ENCODE measurements at places on chromosomes 16 and 17.

- peak; percentile 7 for DNase-seq
Measured at GRCh38 chr16:48347191-48347865, 37.9 kb downstream of the SIAH1 start.

DNA sequence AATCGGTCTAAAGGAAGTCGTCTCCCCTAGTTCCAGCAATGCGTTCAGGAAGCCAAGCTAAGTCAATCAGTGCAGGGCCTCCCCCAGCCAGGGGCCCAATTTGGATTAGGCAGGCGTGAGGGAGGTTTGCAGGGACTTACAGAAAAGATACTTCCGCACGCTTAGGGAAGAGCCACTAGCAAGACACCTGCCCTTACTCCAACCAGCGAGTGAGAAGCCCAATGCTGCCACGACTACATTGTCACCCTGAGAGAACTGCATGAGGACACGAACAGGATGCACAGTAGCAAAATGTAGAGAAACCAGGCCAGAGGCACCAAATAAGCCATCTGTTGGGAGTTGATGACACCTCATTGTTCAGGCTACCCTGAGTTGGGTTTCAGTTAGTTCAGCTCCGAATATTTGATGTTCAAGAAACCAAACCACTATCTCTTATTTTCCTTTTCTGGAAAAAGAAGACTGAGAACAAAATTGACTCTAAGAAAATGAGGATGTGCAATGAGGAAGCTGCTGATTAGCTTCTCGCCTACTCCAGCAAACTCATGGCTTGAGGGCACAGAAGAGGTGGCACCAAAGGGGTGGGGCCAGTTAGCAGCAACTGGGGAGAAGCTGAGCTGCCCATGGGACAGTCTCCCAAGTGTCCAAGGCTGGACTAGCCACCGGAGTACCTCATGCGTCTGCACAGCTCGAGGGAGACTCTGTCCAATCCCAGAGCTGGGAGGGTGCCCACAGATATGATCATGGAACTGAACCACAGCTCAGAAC lies 29.3 kb downstream of the TK2 start:
- DNase-seq: no peak

GRCh38 chr17:688100-688989 lies 26.3 kb downstream of the VPS53 start:
- DNase-seq: no peak

DNA sequence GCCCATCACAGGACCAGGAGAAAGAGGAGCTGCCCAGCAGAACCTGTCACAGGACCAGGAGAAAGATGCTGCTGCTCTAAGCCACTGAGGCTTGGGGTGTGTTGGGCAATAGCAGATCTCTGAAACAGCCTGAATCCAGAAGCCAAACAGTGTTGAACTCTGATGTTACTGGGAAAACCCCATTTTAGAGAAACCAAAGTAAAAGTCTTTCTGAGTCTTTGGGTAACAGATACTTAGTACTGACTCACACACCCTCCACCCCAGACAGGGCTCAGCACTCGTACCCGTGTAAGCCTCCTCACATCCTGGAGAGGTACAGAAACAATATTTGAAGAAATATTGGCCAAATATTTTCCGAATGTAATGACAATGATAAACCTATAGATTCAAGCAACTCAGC lies 82.8 kb upstream of the GNG13 start:
- DNase-seq: no peak

GRCh38 chr16:2472885-2473445 lies 1.9 kb downstream of the NTN3 start:
- no peak for DNase-seq

- no peak for DNase-seq
Measured at GRCh38 chr16:19307587-19308241, 22.2 kb downstream of the CLEC19A start.

DNA sequence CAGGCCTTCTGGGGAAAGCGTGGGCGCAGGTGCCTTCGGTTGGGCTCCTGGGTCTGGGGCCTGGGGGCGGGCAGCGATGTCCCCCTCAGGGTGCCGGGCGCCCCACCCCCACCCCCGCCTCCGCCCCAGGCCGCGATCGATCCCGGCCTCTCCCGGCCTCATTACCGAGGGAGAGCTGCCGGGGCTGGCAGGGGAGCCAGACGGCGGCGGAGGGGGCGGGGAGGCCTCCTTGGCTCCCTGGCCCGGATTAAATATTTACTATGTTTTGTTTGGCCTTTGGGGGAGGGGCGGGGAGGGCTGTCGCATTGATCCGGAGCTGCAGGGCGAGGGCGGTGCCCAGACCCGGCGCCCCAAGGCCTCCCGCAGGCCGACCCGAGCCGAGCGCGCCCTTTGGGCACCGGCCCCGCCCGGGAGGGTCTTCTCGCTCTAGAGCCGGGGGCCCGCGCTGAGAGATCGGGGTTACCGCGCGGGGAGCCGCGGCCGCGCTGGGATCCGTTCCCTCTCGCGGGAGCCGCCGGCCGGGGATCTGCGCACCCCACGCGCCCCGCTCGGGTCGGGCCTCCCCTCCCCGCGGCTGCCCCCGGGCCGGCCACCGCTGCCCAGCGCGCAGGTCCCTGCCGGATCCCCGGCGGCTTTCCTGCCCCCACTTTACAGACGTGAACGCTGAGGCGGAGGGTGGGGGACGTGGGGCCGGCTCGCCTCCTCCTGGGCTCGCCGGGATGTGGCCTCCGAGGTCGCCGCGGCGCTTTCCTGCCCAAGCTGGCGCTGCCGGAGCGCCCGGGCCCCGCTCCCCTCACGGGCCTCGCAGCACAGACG lies 27.0 kb downstream of the RTN4RL1 start:
- DNase-seq: no peak

DNA sequence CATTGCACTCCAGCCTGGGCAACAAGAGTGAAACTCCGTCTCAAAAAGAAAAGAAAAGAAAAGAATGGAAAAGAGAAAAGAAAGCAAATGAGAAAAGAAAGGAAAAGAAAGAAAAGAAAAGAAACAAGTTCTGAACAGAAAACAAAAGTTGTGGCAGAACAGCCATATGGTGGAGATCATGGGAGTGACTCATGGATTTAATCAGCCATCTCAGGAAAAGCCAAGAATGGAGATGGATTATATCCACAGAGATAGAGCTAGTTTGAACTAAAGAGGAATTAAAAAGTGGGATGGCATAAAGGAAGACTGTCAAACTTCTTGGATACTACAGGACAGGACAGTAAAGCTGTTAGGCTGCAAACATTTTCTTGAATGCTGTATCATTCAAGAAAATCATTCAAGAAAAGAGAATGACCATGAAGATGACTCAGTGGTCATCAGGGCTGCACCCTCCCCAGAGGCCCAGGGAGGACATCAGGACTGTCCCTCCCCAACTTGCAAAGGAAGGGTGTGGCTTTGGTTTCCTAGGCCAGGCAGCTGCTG lies 120.6 kb downstream of the USP22 start:
- no peak for DNase-seq

DNA sequence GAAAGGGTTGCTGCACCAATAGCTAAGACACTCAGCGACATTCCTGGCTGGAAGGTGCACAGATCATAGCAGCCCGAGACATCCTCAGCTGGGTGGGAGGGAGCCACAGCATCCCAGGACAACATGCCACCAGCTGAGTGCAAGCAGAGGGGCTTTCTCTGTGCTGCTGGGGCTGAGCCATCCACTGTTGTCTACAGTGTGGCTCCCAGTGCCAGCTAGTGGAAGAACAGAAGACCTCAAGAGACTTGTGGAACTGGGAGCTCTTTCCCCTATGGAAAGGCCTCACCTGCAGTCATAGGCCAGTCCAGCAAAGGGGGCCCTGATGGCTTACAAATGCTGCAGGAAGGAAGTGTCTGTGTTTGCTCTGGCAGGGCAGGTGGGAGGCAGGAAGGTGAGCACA lies 131.0 kb downstream of the C16orf78 start:
- no peak for DNase-seq

GRCh38 chr17:42404326-42405055 lies 16.2 kb upstream of the STAT3 start:
- no peak for DNase-seq

- DNase-seq: no peak
Measured at GRCh38 chr16:68475071-68475470, 26.8 kb upstream of the SMPD3 start.

DNA sequence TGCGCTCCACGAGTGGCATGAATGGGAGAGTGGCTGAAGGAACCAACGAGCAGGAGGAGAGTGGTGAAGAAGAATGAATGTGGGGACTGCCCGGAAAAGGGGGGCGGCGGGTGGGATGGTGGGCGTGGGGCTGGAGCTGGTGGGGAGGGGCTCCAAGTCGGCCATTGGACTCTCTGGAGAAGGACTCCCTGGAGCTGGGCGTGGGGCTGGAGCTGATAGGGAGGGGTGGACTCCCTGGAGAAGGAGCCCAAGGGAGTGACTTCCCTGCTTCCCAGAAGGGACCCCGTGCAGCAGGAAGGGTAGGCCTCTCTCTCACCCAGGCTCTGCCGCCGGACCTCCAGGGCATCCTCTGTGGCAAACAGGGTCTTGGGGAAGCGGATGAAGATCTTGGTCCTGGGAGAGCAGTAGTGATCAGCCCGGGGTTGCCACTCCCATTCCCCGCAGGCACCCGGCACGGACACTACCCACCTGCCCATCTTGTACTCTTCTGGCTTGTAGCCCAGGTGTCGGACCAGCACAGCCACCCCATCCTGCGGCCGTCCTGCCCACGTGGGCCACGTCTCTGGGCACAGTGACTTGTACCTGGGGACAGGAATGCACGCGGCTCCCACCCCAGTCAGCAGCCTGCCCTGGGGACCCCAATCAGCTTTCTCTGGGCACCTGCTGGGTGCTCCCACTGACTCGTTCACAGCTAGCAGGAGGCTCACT lies 14.9 kb upstream of the CRK start:
- no peak for DNase-seq

- no peak for DNase-seq
Measured at GRCh38 chr16:85422196-85422631, 190.9 kb upstream of the GSE1 start.

- no peak for DNase-seq
Measured at GRCh38 chr17:40498281-40499084, 2.9 kb downstream of the TNS4 start.

GRCh38 chr16:57382535-57383275 lies 10.4 kb downstream of the CX3CL1 start:
- DNase-seq: no peak

DNA sequence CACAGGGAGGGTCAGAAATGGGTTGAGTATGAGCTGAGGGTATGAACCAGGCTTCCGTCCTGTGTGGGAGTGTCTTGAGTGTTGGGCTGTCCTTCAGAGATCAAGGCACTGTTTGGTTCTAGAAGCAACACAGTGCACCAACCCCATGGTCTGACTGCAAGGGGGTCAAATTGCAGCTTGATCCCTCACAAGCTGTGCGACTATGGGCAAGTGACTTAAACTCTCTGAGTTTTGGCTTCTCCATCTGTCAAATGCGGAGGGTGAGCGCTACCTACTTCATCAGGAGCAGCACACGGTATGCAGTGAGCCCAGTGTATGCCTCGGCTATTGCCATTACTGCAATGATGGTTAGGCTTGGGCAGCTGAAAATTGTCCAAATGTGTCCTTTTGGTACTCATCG lies 21.0 kb downstream of the SEC14L5 start:
- no peak for DNase-seq

DNA sequence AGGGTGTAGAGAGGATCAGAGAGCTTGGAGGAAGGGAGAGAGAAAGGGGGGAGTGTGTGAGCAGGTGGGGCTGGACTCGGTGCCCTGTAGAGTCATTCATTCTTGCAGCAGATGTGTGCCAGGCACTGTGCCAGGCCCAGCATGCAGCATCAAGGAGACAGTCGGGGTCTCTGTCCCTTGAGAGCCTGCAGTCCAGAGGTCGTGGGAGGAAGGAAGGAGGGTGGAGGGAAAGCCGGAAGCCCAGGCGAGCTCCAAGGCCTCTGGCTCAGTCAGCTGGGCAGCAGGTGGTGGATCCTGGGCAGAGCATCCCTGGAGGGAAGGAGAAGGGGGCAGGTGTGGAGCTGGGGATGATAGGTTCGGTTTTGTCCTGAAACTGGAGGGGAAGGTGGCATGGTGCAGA lies 27.5 kb downstream of the EPN2 start:
- no peak for DNase-seq

GRCh38 chr16:19919142-19919541 lies 34.5 kb upstream of the GPRC5B start:
- no peak for DNase-seq

DNA sequence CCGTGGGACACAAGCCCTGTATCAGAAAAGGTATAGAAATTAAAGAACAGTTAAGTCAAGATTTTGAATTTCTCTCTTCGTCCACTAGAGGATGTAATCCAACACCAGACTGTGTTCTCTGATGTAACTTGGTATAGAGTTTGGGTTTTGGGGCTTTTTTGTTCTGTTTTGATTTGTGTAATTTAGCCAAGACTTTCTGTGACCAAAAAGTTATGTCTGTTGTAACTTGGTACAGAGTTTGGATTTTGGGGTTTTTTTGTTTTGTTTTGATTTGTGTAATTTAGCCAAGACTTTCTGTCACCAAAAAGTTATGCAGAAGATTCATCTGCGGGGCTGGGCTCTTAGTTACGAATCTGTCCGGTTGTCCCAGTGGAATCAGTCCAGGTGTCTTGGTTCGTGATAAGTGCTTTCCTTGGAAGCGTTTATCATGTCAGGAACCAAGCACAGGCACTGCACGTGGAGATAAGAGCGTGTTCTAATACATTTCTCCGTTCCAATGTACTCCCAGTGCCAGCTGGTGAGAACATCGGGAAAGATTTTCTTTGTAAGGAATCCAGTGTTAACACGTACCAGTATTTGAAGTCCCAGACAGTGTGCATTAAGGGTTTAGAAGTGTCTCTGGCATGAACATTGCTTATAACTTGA lies 44.1 kb upstream of the SEC14L1 start:
- DNase-seq: peak; percentile 27

DNA sequence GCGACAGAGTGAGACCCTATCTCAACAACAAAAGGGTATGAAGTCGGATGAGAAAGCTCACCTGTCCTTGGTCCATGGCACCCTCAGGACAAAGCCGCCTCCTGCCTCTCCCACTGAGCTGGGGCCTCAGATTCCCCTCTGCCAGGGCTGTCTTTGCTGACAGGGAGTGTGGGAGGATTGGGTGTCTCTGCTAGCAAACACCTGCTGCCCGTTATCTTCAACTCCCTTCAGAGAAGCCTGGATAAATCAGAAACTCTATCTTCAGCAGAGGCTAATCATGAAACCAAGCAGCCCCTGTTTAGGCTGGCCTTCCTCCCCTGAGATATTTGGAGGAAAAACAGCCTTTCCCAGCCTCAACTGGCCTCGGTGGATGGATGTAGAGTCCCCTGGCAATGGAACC lies 36.3 kb upstream of the CDH1 start:
- DNase-seq: no peak

DNA sequence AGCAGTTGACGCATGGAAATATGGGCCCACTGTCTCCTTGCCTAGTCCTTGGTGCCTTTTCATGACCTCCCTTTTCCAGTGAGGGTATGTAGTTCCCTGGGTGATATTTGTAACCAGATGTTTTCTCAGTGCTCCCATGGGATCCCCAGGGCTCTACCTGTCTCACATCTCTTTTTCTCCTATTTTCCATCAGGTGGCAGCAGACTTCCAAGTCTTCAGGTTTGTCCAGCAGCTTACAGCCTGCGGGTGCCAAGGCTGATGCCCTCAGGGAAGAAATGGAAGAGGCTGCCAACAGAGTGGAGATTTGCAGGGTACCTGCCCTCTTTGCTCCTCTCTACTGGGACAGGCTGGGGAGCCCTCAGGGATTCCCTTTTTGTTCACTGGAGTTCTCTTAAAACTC lies 89.1 kb downstream of the ELAC2 start:
- DNase-seq: no peak
